Fibroblast of the aortic adventitia (primary cell): ENCODE measurements at places on chromosomes 7 and 10. TPM values are rescaled to one million over a fixed set of nuclear protein-coding genes. Genes with fewer than 3 reads are reported as not detected.

DNA sequence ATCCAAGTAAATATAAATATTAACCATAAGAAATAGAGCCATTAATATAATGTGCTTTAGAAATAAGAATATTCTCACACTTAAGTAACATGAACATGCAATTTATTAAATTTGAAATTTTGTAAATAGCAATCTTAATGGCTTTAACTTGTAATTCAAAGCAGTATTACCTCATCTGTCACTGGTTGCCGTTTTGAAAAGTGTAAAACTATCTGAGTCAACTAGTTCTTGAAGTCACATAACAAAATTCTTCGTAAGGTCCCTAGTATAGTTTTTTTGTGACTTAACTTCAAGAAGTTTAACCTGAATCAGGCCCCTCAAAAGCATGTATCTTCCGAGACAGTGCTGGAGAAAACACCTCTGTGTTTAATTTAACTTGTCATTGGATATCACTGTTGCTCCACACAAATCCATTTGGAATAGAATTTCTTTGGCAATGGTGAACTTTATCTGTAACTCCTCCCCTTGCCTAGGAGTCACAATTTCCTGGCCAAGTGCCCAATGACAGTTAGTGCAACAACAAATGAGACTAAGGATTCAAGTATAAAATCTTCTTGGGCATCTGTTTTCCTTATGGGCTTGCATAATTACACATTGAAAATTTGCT lies 47.1 kb downstream of the NT5C2 start:
- peak; percentile 97 for DNase-seq

GRCh38 chr10:70765794-70766594 lies 19.2 kb downstream of the TBATA start:
- no peak for DNase-seq

GRCh38 chr7:329691-330281 lies 39.8 kb downstream of the FOXL3 start:
- DNase-seq, result no peak

- no peak for DNase-seq
These were observed 48.6 kb downstream of the NCAPG2 start for GRCh38 chr7:158655931-158656441.

DNA sequence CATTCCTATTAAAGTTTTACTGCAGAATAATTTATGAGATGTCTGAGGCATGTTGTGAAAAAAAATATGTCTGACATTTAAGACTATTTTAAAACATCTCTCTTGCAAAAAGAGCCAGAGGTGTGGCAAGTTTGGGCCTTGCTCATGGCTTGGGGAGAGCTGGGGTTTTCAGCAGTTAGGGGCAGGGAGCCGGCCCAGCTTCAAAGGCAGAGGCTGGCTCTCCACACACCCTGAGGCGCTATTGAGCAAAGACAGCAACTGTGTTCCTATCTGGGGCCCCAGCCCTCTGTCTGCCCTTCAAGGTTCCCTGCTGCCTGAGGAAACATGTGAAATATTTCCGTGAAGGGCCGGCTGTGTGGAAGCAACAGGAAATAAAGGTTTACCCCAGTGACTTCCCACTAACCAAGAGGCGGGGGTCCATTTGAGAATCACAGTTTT lies 94.0 kb downstream of the SORBS1 start:
- DNase-seq, result no peak

- DNase-seq, result no peak
These were observed 689.8 kb upstream of the NRP1 start for GRCh38 chr10:34024282-34024681.

DNA sequence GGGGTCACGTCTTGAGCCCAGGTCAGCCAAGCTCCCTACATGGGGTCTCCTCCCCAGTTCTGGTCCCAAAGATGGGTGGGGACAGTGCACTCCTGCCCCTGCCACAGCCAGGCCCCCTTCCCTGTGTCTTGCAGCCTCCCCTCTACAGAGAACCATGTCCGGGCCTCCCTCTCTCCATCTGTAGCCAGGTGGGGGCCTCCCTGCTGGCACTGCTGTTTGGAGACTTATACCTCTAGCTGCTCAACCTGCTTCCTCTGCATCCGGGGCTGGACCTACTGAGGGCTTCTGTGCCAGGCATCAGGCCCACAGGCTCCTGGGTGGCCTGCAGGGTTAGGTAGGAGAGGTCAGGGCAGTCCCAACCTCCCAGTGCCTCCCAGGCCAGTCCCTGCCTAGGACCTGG lies 7.9 kb downstream of the SH2B2 start:
- DNase-seq, result no peak

- no peak for DNase-seq
These were observed 26.8 kb upstream of the EGR2 start for GRCh38 chr10:62842983-62843382.

DNA sequence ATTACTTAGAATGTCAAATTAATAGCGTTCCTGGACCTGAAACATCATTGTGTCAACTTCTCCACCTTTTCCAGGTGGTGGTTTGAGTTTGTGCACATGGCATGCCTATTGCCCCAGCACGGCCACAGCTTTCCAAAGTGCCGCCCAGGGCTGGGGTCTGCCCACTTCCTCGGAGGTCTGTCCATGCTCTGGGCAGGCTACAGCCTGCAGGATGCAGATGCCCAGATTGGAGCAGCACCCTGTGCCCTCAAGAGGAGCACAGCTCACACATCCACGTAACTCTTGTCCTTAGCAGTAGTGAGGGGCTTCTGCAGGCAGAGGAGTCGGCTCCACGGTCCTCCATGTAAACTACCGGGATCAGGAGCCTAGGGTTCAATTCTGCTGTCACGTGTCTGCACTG lies 238.6 kb downstream of the EBF3 start:
- DNase-seq, result no peak

Gene LDB1
- 28.3 and 35.6 TPM in 2 replicates for total RNA-seq
